ENCODE measurements at places on chromosomes 11 and 22. TPM values are rescaled to one million over a fixed set of nuclear protein-coding genes. Genes with fewer than 3 reads are reported as not detected.

The CARD18 gene
- total RNA-seq = not detected

The SYT13 gene
- total RNA-seq = not detected

The ADM2 gene
- 9.4 TPM for total RNA-seq

The DGCR6L gene
- total RNA-seq = 73.9 TPM

All from cardiac ventricle fibroblast (primary cell).